Caco-2 (cell line): ENCODE measurements at places on chromosomes 7 and 10. TPM values are rescaled to one million over a fixed set of nuclear protein-coding genes. Genes with fewer than 3 reads are reported as not detected.

ST8SIA6 gene
- total RNA-seq = 0.16 TPM in 1 of 2 replicates, not detected in the other

GRCh38 chr7:81470724-81471379 lies 299.0 kb downstream of the HGF start:
- DNase-seq = no peak

DNA sequence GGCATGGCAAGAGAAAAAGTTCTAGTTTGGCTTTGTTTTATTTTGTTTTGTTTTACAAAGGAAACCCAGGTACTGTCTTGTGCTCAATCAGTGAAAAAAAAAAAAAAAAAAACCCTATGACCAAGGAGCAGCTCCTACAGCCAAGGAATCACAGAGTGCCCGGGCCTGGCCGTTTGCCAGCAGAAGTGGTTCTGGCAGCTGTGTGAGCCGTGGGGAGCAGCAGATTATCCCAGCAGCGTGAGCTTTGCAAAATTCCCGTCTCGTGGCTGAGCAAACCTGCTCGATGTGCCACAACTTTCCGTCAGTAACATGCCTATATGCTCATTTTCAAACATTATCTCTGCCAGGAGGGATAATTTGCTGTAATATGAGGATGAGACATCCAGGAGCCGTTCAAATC lies 293.7 kb downstream of the POU6F2 start:
- no peak for DNase-seq

DNA sequence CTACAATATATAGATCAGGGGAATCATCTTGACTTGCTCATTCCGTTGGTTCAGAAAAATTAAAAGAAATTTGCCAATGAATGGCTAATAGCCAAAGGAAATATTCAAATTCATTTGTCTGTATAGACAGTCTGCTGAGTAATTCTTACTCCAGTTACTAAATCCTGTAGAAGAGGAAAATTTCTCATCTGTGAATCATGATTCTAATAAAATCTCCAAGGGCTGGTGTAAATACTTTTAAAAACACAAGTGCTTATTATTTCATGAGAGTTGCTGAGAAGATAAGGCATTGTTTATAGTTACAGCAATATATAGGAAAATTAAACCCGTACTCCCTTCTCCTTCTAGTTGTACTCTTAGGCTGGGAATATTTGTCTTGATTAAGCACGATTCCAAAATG lies 53.0 kb downstream of the WNT2 start:
- no peak for DNase-seq

DNA sequence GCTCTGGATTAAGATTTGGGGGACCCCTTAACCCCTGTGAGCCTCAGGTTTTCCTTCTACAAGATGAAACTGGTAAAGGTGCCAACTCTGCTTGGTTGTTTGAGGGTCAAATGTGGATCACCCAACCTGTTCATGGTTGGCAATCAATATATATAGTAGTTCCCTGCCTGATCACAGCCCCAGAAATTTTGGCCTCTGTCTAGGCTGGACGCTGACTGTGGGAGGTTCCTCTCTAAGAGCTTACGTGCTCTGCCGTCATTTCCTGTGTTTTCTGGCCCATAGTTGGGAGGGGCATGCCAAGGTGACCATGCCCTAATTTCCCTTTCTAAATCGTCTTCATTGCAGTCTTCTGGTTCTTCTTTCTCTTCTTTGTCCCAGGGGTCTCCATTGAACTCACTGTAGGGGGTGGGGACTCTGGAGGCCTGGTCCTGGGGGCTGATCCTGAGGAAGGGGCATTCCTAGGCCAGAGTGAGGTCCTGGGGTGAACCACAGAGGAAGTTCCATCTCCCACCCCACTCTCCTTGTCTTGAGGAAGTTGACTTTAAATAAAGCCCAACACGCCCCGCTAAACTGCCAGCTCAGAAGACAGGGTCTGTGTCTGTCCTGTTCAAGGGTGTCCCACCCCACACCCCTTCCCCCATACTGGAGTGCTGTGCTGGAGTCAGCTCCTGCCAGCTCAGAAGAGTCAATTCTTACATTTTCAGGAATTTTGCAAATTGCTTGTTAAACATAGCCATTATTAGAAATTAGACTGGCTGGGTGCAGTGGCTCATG lies 98.9 kb upstream of the SDK1 start:
- DNase-seq = peak; percentile 8

MYO1G gene
- total RNA-seq = 0.19 and 0.36 TPM in 2 replicates

DNA sequence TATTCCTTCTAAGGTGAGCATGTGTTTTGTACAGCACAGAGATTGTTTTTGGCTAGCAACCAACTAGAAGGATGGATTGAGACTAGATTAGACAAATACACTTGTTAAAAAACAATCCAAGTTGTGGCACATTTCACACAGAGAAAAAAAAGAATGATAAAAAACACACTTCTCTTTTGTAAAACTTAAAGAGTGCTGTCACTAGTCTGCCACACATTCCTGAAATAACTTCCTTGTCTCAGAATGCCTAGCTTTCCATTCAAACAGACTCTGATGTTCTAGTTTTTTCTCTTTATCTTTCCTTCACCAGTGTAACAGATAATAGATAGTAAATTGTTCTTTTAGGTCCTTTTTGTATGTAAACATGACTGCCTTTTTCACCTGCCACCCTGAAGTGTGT lies 11.4 kb downstream of the DLD start:
- DNase-seq = no peak
